ENCODE measurements at places on chromosomes 1 and 21.

DNA sequence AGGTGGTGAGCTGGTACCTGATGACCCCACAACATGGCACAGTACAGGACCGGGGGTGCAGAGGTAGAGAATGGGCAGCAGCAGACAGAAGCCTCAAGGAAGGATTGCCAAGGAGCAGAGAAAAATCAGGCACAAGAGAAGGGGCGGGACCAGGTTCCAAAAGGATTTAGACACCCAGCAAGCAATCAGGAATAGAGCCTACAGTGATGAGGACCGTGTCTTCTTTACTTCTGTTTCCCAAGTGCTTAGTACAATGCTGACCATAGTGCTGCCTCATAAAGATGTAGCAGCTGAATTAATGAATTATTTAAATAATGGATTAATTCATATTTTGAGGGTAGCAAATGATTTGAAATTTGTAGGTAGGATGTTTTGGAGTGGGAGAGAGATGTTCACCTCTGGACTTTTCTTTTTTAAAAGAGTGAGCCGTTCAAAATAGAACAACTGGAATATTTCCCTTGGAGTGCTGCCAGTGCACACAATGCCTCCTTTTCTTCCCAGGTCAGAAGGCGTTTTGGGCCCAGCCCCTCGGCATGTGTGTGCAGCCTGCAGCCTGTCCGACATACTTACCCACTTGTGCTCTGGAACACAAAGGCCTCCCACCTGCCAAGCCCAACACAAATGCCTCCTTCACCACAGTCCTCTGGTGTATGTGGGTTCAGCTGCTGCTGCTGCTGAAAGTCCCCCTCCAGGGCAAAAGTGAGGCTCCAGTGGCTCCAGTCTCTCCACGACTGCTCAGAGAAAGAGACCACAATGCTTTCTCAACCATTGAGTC lies 19.6 kb downstream of the KANK4 start:
- DNase-seq: no peak

- no peak for DNase-seq
Measured at GRCh38 chr1:245717611-245718010, 562.8 kb downstream of the KIF26B start.

DNA sequence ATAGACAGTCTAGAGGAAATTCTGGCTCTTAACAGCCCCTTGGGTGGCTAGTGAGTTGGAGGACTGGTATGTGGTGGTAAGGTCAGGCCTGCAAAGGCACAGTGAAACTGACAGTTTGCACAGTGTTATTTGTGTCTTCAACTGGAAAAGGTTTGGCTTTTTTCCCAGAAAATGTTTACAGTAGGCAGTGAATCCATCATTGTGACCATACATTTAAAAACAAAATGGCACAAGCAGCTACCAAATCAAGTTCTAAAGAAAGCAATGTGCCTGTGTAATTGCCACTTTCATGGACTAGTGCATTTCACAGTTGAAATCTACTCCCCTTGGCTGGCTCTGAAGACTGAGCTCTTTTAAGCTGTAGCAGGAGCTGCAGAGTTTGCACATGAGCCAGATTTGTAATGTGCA lies 24.8 kb downstream of the ATPAF1 start:
- DNase-seq: no peak

- no peak for DNase-seq
Measured at GRCh38 chr1:201889090-201889968, 631 bp downstream of the SHISA4 start.

DNA sequence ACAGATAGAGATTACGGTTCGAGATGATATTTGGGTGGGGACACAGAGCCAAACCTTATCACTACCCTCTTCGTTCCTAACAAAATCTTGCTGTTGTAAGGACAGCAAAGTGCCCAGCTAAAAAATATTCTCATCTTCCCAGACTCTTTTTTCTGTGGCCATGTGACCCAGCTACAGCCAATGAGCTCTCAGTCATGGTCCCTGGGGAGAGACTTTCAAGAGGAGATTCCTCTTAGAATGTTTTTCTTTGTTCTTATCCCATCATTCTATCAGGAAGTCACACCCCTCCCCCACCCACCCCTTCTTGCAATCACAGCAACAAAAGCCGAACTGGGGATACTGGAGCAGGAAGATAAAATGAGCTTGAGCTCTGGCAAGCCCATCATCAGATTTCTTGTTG lies 247.1 kb downstream of the CHRM3 start:
- no peak for DNase-seq

GRCh38 chr1:175599212-175599705 lies 144.1 kb downstream of the TNR start:
- no peak for DNase-seq

- no peak for DNase-seq
Measured at GRCh38 chr21:46006547-46007491, 25.2 kb downstream of the COL6A1 start.

DNA sequence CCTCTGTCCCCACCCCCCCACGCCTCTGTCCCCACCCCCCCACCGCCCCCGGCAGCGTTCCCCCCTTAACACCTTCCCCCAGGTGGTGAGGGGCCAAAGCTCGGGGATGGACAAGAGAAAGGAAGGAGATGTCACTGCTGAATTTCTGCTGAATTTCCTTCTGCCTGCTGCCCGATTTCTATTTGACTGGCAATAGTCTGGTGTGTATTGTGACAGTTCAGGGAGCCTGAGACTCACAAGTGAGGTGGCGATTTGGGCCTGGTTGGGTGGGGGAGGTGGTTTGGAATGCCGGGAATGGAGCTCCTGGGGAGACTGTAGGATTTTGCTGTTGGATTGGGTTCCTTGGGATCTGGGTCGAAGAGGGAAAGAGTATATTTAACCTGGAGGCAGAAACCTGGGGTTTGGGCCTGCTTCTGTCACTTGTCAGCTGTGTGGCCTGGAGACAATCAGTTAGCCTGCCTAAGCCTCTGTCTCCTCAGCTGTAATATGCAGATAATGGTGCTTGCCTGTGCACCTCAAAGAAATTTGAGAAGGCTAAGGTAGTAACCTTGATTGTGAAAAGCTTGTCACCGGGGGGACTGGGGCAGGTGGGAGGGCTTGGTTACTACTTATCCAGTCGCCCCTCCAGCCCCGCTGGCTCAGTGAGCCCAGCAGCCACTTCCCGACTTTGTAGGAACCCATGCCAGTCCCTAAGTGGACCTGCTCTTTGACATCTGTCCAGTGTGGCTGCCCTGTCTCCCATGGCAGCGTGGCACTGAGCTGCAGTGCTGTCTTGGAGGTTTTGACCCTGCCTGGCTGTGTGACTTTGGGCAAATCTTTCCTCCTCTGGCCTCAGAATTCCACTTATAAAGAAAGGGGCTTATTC lies 7.7 kb upstream of the LMNA start:
- no peak for DNase-seq

- DNase-seq: no peak
Measured at GRCh38 chr21:43728154-43728466, 9.2 kb downstream of the PDXK start.

GRCh38 chr1:157958263-157958662 lies 35.2 kb upstream of the KIRREL1 start:
- no peak for DNase-seq

- DNase-seq: no peak
Measured at GRCh38 chr1:177558372-177558771, 387.6 kb downstream of the BRINP2 start.

DNA sequence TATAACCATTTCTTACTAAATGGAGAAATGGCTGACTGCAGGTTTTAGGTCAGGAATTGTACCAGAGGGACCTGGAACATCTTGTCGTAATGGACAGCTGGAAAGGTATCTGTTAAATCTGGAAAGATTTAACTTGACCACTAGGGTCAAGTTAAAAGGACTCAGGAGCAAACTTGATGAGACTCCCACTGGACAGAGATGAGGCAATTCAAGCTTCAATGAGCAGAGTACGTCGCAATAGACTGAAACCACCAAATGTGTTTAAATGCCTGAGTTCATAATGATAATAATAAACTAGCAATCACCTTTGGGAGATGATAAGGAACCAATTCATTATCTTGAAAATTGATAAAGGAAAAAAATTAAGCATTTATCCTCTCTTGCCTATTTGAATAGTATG lies 8.7 kb downstream of the IFNLR1 start:
- DNase-seq: no peak

- no peak for DNase-seq
Measured at GRCh38 chr1:206722751-206723461, 38.2 kb downstream of the MAPKAPK2 start.

- DNase-seq: no peak
Measured at GRCh38 chr1:167357305-167357704, 136.6 kb downstream of the POU2F1 start.

DNA sequence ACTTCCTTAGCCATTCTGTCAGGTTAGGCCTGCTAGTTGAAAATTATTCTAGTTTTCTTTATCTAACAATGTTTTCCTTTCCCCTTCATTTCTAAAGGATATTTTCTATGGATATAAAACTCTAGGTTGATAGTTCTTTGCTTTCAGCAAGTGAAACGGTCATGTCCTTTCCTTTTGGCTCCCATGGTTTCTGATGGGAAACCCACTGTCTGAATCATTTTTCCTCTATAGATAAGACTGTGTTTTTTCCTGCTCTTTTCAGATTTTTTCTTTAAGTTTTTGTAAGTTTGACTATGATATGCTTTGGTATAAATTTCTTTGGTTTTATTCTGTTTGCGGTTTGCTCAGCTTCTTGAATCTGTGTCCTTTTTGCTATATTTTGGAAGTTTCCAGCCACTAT lies 800.9 kb downstream of the USP25 start:
- DNase-seq: no peak

- no peak for DNase-seq
Measured at GRCh38 chr1:24297187-24297851, 21.8 kb upstream of the GRHL3 start.

DNA sequence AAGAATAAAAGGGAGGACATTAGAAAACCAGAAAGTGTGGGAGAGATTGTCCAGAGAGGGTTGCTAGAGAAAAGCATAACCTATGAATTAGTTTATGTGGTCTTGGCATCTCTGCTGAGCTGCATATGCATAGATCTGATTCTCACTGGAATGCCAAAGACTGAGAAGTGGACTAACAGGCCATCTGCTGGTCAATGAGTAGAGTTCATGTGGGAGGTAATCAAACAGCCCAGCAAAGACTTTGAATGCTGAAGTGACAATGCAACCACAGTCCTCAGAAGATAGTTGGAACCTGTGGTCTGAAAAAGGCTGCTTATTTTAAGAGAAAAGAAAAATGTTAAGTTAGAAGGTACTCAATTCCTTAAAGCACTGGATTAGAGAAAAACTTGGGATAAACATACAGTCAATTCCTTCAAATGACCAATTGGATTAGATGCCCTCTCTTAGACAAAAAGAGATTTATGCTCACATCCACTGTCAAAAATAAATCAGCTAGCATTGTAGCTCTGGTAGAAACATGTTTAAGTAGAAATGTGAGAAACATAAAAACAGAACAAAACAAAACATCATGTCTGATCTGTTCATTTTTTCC lies 382.8 kb downstream of the AMY1C start:
- no peak for DNase-seq

DNA sequence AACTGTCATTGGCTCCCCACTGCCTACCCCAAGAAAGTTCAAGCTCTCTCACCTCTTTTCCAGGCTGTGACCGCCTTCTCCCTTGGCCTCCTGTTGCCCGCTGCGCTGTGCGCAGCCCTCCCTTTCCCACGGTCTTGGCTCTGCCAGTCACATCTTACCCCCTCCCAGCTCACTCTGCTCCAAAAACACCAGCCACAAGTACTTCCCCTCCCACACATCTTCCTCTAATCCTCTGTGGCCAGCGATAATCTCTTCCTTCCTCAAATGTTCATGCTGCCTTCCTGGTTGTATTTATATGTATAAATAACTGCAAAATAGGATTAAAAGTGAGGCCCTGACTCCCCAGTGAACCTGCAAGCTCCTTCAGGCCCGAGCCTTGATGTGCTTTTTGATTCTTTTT lies 81.8 kb downstream of the AJAP1 start:
- no peak for DNase-seq

DNA sequence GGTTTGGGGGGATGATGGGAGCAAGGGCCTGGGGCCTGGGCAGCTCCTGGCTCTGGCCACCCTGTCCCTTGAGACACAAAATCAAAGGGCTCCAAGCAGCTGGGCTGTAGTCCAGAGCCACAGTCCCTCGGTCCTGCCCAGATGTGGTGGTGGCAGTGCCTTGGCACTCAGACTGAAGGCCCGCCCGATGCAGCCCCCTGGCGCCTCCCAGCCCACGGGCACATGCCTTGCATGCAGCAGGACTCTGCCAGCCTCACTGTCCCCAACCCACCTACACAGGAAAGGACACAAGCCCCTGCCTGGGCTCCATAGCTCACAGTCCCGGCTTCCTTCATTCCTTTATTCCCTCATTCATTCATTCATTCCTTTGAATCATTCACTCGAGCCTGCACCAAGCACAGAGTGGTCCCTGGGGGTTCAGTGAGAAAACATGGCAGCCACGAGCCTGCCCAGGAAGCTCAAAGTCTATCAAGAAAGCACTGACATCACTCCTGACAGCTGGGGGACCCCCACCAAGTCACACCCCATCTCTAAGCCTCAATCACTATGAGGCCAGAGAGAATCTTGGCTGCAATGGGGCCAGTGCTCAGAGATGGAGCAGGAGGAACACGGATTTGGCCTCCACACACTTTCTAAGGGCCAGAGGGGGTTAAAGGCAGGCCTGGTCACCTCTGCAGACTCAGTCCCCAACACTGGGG lies 5.8 kb downstream of the SDC3 start:
- DNase-seq: no peak

DNA sequence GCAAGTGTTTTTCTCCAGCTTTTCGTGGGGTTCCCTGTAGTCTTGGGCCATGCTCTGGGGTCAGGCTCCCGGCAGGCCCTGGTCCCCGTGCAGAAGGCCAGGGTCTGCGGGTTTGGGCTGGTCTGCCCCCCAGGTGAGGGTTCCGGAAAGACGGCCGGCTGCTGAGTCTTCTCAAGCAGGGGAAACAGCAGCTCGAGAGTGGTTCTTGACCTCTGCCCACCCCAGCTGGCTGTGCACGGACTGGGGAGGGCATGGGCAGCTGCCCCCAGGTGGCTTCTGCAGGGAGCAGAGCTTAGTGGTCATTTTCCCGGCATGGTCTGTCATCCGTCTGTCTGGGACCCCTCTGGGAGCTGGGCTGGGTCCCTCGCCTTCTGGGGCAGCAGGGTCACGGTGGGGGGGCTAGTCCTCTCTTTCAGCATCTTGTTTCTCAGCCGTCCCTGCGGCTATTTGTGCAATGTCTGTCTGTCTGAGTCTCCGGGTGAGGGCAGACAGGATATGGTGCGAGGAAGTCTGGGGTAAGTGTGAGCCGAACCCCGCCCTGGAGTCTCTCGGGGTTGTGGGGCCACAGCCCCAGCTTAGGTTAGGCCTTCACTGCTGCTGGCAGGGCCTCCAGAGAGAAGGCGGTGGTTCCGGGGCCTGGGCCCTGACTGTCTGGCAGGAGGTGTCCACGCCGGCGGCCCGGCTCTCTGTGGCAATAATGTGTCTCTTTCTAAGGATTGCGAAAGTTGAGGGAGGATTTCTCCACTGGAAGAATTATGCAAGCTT lies 6.1 kb downstream of the SKI start:
- peak; percentile 55 for DNase-seq

GRCh38 chr21:45093035-45093532 lies 18.7 kb downstream of the ADARB1 start:
- DNase-seq: no peak

DNA sequence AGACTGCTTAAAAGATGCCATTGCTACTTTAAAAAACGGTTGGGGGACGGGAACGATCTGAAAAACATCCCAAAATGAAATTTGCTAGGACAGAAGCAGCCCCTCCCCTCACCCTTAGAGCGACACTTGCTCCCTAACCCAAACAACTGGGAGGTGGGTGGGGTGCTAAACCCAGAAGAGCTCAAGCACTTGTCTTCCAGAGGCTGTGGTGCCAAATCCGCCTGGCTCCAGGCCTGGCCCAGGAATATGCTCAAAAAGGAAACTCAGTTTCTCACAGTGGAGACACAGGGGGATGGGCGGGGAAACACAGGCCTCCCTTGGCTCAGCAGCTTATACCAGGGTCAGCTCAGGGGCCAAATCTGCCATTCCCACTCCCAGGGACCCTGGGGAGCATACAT lies 644 bp upstream of the PBXIP1 start:
- DNase-seq: no peak

GRCh38 chr21:44463724-44464123 lies 8.4 kb downstream of the LRRC3 start:
- no peak for DNase-seq

Measured in T-helper 2 cell treated with Interferon-gamma antibody and Interleukin-4, amounts not matched to agents 5 μg/mL and 100 μg/mL, for 36 hours (primary cell).